ENCODE measurements at places on chromosomes 3 and 15.
A peak's percentile ranks its signal among the peaks of the same experiment; 100 is the strongest.

- no peak for ATAC-seq
Measured at GRCh38 chr15:48834756-48835155, 23.9 kb upstream of the CEP152 start.

- peak; percentile 72 for ATAC-seq
Measured at GRCh38 chr3:8663177-8664061, 18.8 kb upstream of the SSUH2 start.

GRCh38 chr3:140943781-140944552, 2.3 kb downstream of the SLC25A36 start:
- ATAC-seq, result no peak

DNA sequence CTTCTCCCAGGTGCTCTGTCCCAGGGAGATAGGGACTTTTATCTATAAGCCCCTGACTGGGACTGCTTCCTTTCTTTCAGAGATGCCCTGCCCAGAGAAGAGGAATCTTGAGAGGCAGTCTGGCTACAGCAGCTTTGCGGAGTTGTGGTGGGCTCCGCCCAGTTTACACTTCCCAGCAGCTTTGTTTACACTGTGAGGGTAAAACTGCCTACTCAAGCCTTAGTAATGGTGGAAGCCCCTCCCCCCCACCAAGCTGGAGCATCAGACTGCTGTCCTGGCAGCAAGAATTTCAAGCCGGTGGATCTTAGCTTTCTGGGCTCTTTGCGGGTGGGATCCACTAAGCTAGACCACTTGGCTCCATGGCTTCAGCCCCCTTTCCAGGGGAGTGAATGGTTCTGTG, 253.8 kb upstream of the ARL6 start:
- ATAC-seq, result no peak

GRCh38 chr3:58835086-58835485, 168.5 kb upstream of the FAM3D start:
- peak; percentile 89 for ATAC-seq

- ATAC-seq, result no peak
Measured at GRCh38 chr3:148186881-148187280, 510.8 kb upstream of the AGTR1 start.

GRCh38 chr3:42236611-42237010, 29.4 kb downstream of the CCK start:
- ATAC-seq, result no peak

- peak; percentile 59 for ATAC-seq
Measured at GRCh38 chr15:77634266-77634962, 1.7 kb upstream of the LINGO1 start.

DNA sequence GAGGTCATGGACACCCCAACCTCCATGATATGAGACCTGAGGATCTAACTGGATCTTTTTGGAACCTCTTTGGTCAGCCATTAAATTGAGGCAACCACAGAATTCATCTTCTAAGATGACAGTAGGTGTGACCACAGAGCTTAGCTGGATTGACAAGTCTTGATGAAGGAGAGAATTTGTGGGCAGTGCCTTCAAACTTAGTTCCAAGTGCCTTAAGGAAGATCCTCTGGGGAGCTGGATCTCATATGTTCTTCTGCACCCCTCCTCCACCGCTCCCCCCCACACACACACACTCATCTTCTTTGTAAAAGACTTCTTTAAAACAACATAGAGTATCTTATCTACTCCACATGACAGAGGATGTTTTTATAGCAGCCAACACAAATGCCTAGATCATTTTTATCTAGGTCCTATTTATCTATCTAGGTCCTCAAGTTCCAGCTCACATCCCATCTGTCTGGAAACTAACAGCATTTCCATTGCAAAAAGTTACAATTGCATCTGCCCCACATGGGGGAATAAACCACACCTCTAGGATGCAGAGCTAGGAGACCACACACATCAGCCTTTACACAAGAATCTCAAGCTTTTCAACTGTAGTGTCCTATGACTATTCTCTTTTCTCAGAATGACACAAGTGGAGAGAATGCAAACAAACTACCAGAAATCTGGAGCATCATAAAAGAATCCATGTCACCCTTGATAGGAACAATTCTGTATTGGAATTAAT, 37.4 kb downstream of the WWTR1 start:
- 0 out of 3 replicates have a peak, but pooled peaks have one; percentile 16 for ATAC-seq

DNA sequence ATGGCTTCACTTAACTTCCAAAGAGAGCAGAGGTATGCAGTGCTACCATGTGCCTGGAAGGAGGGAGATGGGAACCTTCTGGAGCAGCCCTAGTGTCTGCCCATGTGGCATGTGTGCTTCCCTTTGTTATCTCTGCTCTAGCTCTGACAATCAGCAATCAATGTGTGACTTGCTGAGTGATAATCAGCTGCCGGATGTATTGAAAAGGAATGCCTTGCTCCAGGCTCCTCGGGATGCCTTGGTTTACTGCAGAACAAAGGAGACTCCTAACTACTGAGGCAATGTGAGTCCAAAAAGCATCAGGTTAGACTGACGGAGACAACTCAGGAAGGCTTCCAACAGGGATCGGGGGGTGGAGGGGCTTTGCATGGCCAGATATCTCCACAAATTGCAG, 36.0 kb upstream of the CORO2B start:
- peak; percentile 17 for ATAC-seq

GRCh38 chr3:39166932-39167532, 13.6 kb upstream of the CSRNP1 start:
- peak; percentile 59 for ATAC-seq

DNA sequence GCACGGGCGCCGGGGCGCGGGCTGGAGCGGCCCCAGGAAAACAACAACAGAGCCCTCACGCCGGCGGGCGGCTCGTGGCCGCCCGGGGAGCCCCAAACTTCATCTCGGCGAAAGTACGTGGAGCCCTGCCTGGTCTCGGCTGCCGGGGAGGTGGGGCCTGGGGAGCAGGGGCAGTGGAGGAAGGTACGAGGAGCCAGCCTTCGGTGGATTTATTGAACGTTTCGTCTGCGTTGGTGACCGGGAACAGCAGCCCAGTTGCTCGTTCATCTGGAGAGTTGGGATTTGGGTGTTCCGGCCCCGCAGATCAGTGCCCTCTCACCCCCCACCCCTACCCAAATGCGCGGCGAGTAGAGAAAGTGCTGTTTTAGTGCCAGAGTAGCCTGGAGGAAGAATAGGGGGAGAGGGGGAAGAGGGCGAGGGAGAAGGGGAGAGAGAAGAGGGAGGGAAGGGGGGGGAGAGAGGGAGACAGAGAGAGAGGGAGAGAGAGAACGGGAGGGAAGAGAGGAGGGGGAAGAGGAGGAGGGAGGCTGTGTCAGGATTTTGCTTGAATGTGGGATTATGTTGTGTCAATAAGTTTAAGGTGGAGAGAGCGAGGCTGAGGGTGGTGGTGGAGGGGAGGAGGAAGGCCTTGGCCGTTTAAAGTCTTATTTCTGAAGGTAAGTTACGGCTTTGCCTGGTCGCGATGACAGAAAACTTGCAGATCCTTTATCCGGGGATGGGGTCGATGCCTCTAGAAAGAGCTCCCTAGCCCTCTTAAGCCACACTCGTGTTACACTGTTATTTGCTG, 970 bp downstream of the BBX start:
- peak; percentile 49 for ATAC-seq

DNA sequence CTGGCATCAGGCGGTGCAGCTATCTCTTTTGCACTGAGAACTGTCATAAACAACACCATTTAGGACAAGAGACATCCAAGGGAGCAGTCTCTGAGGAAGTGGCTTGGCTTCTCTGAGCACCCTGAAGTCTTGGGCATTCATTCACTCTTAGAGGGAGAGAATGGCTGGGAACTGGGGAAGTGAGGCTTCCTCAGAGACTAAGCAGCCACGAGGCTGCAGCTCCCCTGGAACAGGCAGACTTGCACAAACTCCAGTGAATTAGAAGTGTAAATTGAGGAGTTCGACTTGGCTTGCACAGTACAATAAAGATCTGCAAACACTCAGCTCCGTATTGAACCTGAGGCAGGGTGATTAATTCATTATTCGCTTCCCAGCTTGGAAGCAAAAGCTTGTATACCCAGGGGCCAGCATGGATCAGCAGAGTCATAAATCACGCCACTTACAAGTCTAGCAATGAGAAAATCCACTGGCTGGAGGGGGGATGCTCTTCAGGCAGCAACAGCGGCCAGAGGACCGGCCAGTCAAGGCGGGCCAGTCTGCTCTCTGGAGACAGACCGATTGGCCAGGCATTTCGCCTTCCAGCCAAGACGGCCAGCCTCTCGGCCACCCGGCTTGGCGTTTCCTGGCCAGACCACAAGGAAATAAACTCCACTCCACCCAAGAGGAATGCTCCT, 118.8 kb upstream of the ADPGK start:
- no peak for ATAC-seq

- no peak for ATAC-seq
Measured at GRCh38 chr3:43726521-43726920, 35.8 kb downstream of the ABHD5 start.

DNA sequence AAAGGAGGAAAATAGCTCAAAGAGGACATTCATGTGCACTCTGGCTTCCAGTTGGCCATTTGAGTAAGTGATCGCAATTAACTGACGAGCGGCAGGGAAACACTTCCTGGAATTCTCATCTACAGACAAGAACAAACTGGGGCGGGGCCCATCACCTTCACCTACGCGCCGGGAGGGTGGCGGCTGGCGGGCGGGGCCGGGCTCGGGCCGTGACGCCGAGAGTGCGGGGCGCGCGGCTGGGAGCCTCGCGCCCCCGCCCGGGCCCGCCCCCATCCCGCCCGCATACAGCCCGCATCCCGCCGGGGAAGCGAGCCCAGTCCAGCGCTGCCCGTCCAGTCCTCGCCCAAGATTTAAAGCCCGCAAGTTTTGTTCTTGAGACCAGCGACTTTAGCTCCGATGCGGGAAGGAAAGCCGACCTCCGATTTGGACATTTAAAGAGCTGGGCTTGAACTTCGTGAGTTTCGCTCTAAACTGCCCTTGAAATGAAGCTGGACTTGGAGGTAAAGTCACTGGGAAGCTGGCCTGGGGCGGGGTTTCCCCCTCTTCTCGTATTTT, at the start of gene B3GNT5:
Gene B3GNT5 (plus strand): TSS at position 281 of the 555 bp plus-strand sequence. CDS start 16,546 bp downstream, outside the sequence.
- ATAC-seq, result peak; percentile 34

DNA sequence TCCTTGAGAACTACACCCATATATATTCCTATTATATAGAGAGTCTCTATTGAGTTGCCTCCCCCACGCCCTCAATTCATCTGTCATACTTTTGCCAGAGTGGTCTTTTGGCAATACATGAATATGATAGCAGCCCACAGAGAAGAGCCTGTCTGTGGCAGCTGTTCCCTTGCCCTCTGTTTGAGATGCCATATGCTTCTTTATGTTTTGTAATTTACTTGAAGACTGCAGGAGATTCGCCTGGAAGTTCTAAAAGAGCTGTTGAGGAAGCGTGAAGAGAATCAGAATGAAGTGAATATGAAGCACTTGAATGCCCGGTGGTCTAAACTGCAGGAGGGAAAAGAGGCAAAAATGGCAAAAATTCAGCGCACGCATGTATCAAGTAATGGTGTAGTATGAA, 27.2 kb downstream of the CFAP91 start:
- ATAC-seq, result no peak

DNA sequence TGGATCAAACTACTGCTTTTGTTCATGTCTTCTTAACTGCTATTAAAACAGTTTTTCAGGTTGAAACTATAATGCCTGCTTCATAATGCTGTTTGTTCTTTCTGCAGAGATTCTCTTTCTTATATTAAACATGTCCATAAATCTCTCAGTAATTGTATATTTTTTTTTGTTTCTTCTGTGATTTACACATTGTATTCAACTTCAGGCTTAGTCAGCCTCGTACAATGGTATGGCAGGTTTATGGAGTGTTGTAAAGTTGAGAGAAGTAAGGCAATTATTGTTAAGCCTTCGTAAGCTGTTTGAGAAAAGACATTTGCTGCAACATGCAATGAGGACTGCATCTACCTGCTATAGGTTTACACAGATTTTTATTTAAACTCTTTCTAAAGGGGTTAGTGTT, 977.1 kb downstream of the DIPK2A start:
- ATAC-seq, result no peak

GRCh38 chr15:91555312-91555711, 298.2 kb upstream of the SLCO3A1 start:
- no peak for ATAC-seq

GRCh38 chr3:7615043-7615442, 754.1 kb downstream of the GRM7 start:
- ATAC-seq, result no peak

GRCh38 chr15:47415539-47415971, 301.8 kb upstream of the SEMA6D start:
- ATAC-seq, result no peak

GRCh38 chr3:106703524-106703923, 673.7 kb upstream of the CCDC54 start:
- ATAC-seq, result peak; percentile 82

DNA sequence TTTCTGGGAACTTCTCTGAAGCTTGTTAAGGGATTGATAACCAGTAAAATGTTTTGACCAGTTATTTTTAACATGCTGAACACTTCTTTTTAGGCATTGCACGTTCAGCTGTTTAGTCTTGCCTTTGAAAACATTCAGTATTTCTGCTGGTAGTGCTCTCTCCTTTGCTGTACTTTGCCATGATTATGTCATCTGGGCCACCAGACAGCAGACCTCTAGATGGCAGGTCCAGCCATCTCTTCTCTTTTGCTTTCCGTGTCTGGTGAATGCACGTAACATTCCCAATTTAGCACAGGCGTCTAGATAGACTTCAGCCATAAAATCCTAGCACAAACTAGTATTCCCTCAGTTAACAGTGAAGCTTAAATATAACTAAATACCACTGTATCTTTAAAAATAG, 57.8 kb downstream of the RAB7A start:
- no peak for ATAC-seq

Measured in SK-N-SH treated with all-trans-retinoic acid at 6 μM for 48 hours (cell line).